ENCODE measurements at places on chromosomes 13 and 19.

GRCh38 chr19:2561221-2561620 lies 85.3 kb downstream of the GADD45B start:
- no peak for DNase-seq

DNA sequence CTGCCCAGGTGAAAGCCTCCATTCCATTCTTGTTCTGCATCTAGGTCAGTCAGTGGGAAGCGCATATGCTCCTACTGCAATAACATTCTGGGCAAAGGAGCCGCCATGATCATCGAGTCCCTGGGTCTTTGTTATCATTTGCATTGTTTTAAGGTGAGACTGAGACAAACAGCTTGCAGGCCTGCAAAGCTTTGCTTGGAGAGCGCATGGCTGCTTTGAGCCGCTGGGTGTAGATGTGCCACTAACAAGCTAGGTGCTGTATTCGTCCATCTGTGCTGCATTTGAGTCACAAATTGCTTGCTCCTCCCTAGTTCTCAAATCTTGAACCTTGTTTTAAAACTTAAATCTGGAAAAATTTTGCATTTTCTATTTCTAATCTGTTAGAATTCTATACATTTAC lies 219.1 kb downstream of the LMO7 start:
- no peak for DNase-seq

GRCh38 chr13:22372261-22372660 lies 701.4 kb downstream of the FGF9 start:
- no peak for DNase-seq

DNA sequence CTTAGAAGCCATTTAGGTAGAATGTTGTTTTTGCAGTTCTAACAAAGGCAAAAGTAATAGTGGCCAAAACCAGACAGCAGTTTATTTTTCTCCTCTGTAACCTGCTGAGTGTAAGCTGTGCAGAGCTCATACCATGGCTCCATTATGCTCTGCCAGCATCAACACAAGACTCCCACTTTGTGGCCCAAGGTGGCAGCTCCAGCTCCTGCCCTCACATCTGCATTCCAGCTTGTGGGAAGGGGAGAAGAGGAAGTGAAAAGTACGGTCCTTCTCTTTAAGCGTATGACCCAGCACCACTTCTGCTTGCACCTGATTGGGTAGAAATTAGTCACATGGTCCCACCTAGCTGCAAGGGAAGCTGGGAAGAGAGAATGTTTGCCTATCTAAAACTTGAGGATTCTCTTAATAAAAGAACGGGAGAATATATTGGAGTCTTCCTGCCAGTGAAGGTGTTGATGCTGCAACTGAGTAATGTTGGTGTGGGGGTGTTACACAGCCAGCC lies 19.2 kb downstream of the ADGRE1 start:
- no peak for DNase-seq

- DNase-seq: no peak
Observed at GRCh38 chr19:48395170-48395455, 1.6 kb downstream of the GRIN2D start.

DNA sequence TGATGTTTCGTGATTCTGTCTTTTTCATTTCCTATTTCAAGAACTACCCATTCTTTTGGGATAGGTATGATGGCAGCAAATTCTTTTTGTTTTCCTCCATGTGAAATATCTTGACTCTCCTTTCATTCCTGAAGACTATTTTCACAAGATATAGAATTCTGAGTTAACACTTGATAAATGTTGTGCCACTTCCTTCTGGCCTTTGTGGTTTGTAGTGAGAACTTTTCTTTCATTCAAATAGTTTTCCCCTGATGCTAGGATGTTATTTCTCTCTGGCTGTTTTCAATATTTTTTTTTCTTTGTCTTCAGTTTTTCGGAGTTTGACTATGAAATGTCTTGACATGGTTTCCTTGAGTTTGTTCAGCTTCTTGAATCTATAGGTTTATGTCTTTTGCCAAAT lies 8.3 kb upstream of the TUBGCP3 start:
- no peak for DNase-seq

DNA sequence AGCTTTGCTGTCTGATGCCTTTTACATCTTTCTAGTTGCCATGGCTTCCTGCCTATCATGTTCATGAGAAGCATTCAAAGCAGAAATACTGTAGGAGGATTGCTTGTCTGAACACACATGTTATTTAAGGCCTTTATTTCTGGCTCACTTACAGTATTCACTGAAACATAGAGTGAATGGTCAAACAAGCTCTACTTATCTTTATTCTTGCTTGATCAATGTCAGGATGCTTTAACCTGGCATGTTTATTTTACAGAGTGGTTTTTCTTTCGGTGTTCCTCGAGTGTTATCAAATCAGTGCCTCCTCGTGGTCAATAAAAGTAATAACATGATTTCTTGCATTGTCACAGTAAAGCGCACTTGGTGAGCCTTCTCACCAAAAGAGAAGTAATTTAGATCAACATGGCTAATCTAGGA lies 73.5 kb upstream of the PCDH17 start:
- DNase-seq: no peak

- no peak for DNase-seq
Observed at GRCh38 chr13:104984296-104984818, 1551.1 kb downstream of the EFNB2 start.

GRCh38 chr13:73140801-73141200 lies 82.0 kb downstream of the KLF5 start:
- DNase-seq: no peak

- no peak for DNase-seq
Observed at GRCh38 chr19:56111601-56112312, 9.3 kb downstream of the ZNF787 start.

- DNase-seq: no peak
Observed at GRCh38 chr13:101875717-101876393, 423.4 kb downstream of the ITGBL1 start.

GRCh38 chr13:36758345-36758744 lies 60.7 kb upstream of the RFXAP start:
- peak; percentile 18 for DNase-seq

GRCh38 chr19:58559275-58560006 lies 1.0 kb upstream of the UBE2M start:
- no peak for DNase-seq

DNA sequence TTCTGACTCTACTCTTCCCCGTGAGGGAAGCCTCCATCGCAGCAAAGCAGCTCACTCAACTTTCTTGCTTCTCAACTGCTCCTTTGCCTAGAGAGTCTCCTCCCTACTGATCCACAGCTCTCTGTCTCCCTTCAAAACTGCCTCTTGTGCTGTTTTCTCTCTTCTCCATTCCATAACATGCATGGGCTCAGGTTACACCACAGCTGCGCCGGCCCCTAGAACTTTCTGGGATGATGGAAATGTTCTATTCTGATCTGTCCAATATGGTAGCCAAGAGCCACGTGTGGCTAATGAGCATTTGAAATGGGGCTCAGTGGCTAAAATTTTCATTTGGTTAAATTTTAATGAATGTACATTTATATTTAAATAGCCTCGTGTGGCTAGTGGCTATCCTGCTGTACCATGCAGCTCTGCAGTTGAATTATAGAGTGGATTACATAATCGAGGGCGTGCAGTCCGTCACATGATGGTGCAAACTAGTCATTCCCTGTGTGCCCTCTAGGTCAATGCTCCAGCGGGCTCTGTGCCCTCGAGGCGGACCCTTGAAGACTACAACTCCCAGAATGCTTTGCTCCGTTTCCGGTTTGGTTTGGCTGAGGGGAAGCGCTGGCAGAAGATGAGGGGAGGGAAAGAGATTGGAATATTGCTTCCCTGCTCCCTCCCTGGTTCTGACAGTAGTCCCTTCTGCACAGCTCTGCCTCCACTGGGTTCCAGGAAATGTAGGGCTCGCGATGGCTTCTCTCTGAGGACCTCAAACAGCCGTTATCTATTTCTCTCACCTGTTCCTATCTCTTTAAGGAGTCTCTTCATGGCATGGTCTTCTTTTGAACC lies 109.8 kb downstream of the CACNA1A start:
- DNase-seq: peak; percentile 16

DNA sequence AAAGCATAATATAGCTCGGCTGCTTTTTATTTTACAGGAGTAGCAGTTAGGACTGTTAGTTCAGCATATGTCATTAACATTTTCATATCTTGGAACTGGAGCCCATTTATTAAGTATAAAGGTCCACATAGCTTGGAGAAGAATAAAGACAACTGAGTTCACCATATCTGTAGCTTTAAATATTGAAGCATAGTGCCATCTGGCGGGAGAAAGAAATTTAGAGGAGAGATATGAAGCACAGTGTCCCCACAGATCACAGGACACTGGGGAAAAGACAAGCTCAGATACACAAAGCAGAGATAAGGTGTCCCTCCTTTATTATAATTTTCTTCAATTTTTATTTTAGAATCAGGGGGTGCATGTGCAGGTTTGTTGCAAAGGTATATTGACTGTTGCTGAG lies 104.7 kb upstream of the FREM2 start:
- DNase-seq: peak; percentile 48

GRCh38 chr19:16445238-16446107 lies 26.3 kb downstream of the EPS15L1 start:
- DNase-seq: no peak

- DNase-seq: no peak
Observed at GRCh38 chr19:39525205-39525604, 7.4 kb downstream of the EID2B start.

DNA sequence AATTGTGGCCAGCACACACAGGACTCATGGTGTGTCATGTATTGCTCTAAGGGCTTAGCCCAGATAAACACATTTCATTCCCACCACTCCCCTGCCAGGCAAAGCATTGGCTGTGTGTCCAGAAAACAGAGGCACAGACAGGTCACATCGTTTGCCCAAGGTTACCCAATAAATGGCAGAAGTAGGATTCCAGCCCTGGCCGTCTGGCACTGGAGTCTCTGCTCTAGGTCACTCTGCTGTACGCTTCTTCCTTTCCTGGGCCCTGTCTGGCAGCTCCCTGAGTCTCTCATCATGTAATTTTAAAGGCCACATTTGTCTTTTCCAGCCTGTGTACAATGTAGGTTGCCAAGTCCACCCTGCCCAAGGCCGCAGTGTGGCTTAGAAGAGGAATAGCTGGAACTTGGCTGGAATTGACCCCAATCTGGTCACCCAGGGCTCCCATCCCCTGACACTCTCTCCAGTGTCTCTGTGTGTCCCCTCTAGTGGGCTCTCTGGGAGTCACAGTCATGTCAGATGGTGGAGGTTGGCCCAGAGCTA lies 264.5 kb upstream of the TSHZ3 start:
- DNase-seq: no peak

- DNase-seq: peak; percentile 3
Observed at GRCh38 chr13:67366533-67366932, 136.4 kb upstream of the PCDH9 start.

DNA sequence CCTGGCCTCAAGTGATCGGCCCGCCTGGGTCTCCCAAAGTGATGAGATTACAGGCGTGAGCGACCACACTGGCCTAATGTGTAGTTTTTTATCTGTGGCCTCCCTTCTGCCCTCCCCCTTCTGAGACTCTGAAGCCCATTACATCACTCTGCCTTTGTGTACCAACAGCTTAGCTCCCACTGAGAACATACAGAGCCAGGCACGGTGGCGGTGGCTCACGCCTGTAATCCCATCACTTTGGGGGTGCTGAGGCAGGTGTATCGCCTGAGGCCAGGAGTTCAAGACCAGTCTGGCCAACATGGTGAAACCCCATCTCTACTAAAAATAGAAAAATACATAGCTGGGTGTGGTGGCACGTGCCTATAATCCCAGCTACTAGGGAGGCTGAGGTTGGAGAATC lies 12.6 kb downstream of the NCR1 start:
- no peak for DNase-seq

DNA sequence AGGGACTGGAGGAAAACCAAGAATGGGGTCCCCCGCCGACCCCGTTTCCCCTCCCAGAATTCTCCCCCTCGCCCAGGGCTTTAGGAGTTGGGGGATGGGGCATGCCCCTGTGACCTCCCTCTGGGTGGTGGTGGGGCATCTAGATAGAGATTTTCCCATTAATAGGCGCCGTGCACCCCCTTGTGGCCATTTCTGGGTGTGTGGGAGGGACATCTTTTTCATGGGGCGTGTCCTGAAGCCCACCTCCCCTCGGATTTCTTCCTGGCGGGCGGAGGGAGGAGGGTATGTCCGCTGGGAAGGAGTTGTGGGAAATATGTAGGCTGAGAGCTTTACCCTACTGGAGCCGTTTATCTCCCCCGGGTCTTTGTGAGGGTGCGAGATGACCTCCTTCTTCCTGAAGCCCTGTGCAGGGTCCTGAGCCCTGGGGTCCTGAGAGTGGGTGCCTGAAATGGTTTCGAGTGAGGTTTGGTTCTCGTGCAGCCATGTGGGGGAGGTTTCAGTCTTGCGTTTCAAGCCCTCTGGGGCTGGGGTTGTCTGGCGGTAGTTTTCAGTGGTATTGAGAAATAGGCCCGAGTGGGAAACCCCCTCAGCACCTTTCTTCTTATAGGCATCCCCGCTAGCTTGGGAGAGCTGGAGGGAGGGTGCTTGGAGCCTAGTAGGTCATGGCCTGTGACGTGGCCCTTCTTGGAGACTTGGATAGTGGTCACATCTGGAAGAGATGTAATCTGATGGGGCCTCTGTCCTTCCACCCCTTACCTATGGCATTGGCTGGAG lies 1.0 kb downstream of the PRMT1 start:
- peak; percentile 79 for DNase-seq

- DNase-seq: peak; percentile 46
Observed at GRCh38 chr19:10228920-10229319, 2.2 kb downstream of the S1PR2 start.

DNA sequence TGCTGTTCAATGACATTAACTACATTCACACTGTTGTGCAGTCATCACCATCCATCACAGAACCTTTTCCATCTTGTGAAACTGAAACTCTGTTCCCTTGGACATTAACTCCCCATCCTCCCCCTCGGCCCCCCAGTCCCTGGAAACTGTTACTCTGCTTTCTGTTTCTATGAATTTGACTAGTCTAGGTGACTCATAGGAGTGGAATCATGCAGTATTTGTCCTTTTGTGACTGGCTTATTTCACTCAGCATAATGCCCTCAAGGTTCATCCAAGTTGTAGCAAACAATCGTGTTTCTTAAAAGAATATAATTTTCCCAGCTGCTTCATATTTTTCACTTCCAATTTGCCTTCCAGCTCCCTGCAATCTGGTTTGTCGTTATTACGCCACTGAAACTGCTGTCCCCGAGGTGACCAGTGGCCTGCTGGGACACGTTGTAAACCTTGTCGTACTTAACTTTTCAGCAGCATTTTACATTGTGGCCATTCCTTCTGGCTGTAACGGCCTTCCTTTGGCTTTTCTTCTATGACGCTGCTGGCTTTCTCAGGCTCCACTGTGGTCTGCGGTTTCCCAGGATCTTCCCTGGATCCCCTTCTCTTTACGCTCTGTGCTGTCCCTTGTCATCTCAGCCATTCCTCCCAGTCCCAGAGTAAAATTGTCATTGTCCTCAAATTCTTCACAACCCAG lies 74.0 kb downstream of the DHRS12 start:
- DNase-seq: no peak

GRCh38 chr19:19420570-19421298 lies 15.3 kb downstream of the GATAD2A start:
- no peak for DNase-seq

GRCh38 chr19:45471931-45472562 lies 4.3 kb downstream of the FOSB start:
- no peak for DNase-seq

DNA sequence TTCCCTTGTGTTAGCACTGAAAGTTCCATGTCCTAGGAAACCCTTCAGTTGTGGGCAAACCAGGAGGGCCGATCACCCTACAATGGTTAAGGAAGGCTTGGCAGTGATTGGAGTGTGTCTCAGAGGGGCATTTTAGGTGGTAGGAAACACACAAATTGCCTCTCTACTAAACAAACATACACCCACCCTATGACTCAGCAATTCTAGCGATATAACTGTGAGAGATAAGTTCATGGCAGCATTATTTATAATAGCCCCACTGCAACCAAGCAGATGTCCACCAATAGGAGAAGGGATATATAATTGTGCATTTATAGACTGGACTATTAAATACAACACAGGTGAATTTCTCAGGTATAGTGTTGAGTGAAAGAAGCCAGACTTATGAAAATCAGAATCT lies 543.1 kb downstream of the UQCRFS1 start:
- DNase-seq: no peak
